ENCODE measurements at places on chromosomes 2 and 18.

DNA sequence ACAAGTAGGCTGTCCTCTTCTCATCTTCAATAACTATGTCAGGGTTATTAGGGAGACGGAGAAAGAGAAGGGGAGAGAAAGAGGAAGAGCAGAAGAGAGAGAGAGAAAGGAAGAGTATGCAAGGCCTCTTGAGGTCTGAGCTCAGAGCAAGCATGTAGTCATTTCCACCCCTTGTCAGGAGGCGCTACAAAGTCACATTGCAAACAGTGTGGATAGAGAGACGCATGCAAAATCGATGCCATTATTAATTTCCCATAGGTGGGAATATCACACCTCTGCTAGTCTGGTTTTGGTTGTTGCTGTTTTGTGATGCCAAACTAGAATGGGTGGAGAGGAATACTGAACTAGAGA is 24.2 kb upstream of the SERPINE2 start:
- DNase-seq: no peak

DNA sequence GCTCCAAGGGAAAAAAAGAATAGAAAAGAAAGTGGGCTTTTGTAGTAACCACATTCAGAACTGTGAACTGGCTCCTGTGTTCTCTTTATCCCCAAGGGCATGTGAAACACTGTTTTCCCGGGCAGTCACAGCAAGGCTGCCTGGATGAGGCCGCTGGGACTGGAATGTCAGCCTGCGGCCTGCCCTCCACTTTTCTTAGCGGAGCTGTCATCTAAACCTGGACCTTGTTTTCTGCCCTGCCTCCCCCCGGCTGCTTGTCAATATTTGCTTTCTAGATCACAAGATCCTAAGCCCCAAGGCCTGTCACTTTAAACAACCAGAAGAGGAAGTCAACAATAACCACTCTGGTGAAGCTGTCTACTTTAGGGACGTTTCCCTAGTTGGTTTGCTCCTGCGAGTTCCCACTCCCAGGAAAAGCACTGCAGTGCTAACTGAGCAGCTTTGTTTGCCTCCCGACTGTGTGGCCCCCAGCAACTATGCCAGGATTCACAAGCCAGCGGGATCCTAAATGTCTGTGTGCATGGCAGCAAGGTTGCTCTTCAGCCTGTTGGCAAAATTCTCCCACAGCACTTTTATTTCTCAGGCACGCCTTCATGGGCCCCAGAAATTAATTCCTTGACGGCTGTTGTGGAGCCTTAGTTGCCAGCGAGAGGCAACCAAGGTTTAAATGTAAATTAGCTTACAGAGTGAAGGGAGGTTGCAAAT is 30.6 kb downstream of the SOWAHC start:
- peak; percentile 11 for DNase-seq

GRCh38 chr2:132725148-132725547 is 55.1 kb upstream of the LYPD1 start:
- DNase-seq: no peak

- no peak for DNase-seq
Measured at GRCh38 chr2:186426153-186427016, 59.7 kb upstream of the ZC3H15 start.

DNA sequence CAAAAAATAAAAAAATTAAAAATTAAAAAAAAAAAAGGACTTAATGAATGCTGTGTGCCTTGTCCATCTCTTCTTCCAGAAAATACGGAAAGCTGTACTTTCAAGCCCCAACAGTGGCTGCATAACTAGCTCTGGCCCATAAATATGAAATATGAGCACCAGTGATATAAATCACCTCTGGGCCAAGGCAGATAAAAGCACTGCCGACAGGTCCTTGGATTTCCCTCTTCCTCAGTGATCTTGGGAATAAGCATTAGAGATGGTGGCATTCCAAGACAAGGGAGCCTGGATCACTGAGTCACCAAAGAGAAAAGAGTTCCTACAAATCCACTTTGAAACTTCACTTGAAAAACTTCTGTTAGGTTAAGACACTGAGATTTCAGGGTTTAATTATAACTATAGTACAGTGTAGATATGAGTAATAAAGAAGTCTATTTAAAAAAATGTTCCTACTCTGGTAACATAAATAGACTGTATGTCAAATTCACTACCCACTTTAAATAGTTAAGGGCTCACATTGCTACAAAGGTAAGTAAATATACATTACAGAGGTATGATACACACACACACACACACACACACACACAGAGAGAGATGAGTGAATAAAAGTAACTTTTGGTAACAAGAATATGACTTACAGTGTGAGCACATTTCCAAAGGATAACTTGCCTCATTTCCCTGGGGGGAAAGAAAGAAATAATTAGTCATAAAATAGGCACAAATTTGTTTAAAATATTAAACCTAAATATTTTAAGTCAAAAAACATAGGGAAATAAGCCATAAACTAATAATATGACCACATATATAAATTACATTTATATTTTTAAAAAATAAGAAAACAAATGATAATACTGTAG is 35.6 kb downstream of the PPP3R1 start:
- DNase-seq: no peak

GRCh38 chr2:231379266-231380215 is 16.0 kb upstream of the B3GNT7 start:
- DNase-seq: peak; percentile 83

DNA sequence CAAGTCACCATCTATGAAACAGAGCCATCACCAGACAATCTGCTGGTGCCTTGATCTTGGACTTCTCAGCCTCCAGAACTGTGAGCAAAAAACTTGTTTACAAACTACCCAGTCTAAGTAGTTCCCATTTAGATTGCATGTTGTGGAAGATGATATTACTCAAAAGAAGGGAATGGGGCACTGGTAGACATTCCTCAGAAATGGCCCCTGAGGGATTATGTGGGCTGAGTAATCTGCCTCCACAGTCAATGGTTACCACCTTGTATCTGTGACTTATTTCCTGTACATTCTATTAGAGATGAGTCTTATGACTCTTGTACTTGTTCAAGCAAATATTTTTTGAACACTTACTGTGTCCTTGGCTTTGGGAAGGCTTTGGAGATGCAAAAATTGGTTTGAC is 160.4 kb downstream of the NUP35 start:
- DNase-seq: no peak

DNA sequence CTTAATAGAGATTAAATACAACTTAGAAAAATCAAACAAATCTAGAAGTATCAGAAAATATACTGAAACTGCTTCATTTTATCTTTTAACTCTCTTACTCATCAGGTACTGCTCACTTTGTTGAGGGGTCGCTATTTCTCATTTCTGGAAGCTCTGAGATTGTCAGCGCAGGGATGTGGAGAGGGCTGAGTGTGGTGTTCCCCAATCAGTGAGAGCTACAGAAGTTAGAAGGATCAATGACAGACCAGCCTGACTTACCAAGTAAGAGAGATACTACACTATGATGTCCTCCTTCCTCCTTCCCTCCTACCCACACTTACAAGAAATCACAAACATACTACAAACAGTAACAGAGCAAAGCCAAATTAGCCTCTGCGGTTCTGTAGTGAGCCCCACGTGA is 8.1 kb downstream of the GCFC2 start:
- no peak for DNase-seq

DNA sequence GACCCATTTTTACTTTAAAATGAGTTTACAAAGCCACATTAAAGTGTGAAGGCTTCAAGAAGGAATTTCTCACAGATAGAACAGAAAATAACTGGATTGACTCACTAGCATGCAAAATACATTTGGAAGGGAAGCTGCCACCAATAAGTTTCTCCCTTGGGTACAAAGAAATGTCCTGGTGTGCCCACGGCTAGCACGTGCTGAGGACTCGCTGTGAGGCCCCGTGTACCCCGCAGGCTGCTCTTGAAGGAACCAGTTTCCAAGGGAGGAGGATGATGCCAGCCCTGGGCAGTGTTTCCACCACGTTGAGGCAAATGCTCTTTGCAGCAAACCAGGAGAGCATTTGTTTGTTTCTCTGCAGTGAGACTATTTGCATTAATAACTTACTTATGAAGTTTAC is 207.3 kb downstream of the SH3RF3 start:
- no peak for DNase-seq

DNA sequence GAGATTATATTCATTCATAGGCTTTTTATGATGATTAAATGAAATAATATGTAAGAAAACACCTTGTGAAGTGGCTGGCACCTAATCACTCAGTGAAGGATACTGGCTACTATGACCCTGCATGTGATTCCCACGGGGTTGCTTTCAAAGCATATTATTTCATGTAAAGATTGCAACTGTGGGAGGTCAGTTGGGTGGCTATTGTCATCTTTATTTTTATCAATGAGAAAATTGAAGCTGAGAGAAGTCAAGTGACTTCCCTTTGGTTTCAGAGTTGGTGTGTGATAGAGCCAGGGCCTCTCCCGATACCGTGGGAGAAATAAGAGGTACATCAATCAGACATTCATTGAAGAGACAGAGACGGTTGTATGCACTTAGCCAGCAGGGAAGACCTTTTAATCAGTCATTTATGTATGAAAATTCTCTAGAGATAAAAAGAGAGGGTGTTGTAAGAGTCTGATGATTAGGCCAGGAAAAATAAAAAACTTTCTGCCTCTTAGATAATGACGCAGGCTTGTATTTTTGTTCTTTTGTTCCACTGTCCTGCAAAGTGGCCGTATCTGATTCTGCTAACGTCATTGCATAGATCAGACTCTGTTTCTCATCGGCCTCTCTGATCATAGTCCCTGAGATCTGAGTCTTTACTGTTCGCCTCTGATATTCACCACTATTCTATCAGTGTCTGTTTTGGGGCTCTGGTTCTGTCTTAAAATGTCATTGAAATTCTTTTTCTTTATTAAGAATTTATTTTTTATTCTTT is 50.5 kb downstream of the QPCT start:
- no peak for DNase-seq

DNA sequence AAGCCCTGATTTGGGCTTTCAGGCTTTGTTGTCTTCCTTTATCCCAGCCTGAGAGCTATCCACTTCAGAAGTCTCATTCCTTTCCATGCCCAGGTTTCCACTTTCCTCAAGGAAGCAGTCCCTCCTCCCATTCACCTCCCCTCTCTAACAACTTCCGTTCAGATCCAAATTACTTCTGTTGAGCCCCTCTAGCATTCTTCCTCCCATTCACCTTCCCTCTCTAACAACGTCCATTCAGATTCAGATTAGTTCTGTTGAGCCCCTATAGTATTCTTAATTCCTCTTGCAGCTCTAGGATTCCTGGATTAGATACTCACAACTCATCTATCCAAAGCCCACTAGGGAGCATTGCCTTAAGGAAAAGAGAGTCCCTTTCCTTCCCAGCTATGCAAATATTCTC is 216.8 kb downstream of the RAD51AP2 start:
- DNase-seq: no peak

DNA sequence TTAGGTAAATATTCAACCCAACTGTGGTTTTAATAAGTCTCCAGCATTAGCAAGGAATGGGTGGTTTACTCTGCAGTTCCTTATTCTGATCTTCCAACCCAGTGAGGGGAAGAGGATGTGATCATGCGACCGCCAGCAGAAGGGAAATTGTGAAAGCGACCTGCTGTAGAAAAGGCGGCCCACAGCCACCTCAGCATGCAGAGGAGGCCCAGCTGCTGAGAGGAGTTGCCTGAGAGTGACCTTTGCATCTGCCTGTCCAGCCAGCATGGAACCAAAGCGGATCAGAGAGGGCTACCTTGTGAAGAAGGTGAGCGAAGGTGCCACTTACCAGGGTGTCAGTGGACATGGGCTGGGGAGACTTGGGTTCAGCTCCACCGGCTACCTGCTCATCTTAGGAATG is at the start of gene PLEK:
TSS of gene PLEK (plus strand) at position 196 of the 400 bp plus-strand sequence. CDS start at position 266, 70 bp downstream.
- DNase-seq: peak; percentile 60

- no peak for DNase-seq
Measured at GRCh38 chr2:65377556-65378192, 54.7 kb downstream of the SPRED2 start.

DNA sequence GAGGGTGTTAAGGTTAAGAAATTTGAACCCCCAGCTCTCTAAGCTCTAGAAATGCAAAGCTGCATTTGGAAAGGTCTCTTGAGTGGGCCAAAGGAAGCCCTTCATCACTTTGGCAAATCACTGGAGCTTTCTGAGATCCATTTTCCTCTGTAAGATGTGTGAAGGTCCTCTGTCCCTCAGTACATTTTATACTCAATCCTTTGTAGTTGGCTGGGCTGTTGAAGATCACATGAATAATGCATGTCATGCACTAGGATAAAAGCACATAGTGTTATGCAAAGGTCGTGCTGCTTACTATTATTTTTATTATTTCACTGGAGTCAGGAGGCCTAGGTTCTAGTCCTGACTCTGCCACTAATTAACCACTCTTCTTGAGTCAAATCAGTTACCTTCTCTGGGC is 124.9 kb downstream of the FSHR start:
- DNase-seq: no peak

DNA sequence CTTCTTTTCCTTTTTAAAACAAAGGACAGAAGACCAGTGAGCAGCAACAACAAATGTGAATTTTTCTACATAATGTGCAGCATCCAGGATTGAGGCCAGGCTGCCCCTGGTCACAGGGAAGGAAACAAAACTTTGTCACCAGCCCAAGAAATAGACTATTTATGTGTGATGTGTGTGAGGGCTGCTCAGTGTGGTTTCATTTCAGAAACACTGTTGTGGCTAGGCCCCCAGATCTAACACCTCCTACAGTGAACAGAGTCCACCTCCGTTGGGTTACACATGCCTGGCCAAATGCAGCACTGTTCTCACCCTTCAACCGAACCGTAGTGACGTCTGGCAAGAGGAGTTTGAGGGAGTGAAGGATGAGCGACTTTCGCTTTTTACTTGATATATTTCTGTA is 146.3 kb upstream of the RIOK3 start:
- no peak for DNase-seq

- no peak for DNase-seq
Measured at GRCh38 chr2:139495851-139496250, 715.7 kb upstream of the NXPH2 start.

DNA sequence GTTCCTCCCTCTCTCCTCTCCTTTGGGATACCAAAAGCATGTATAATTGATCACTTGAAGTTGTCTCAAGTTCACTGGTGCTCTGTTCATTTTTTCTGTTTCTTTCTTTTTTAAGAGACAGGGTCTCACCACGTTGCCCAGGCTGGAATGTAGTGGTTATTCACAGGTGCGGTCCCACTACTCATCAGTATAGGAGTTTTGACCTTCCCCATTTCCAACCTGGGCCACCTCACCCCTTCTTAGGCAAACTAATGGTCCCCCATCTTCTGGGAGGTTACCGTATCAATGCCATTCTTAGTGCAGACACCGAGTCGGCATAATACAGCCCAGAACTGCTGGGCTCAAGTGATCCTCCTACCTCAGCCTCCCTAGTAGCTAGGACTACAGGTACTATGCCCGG is 31.3 kb upstream of the TMEM247 start:
- DNase-seq: no peak

DNA sequence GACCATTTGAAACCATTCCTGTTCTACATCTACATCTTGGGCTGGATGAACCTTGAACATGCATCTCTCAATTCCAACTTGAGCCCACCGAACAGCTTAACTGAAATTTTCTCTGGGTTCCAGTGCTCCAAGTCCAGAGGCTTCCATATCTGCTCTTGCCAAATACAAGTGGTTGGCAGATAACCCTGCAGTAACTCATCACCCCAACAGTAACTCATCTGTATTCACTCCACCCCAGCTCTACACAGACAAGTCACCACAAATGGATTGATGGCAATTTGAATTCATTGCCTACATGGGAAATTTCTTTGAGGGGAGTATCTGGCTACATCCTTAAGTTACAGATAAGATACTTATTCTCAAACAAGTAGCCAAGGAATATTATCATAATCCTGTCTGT is 502.4 kb upstream of the TNP1 start:
- DNase-seq: no peak
